Stimulated activated CD4-positive, alpha-beta T cell treated with anti-CD3 and anti-CD28 coated beads, TNF-alpha, amount 100 ng/mL, for 4 hours (primary cell): ENCODE measurements at places on chromosomes 1 and 21.

GRCh38 chr1:212587888-212588510, 20.6 kb upstream of the ATF3 start:
- no peak for DNase-seq

- DNase-seq, result no peak
Measured at GRCh38 chr1:48217856-48218255, 4.7 kb upstream of the SLC5A9 start.

- no peak for DNase-seq
Measured at GRCh38 chr1:236114076-236114747, 28.1 kb upstream of the GPR137B start.

DNA sequence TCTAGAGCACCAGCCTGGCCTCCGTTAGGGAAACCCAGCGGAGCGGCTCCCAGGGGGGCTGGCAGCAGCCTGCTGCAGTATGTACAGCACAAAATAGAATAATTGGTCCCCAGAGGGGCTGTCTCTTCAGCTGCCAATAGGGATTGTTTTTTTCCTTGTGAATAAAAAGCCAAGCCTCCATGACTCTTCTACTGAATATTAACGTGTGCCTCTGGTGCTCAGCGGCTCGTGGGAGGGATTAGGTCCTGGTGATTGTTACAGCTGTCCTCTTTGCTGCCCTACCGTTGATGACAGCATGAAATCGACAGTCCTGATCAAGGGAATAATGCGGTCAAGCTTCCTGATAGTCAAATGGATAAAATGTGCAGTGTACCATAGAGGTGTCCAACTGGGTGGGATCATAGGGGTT, 190.7 kb upstream of the RUNX1 start:
- DNase-seq, result no peak

DNA sequence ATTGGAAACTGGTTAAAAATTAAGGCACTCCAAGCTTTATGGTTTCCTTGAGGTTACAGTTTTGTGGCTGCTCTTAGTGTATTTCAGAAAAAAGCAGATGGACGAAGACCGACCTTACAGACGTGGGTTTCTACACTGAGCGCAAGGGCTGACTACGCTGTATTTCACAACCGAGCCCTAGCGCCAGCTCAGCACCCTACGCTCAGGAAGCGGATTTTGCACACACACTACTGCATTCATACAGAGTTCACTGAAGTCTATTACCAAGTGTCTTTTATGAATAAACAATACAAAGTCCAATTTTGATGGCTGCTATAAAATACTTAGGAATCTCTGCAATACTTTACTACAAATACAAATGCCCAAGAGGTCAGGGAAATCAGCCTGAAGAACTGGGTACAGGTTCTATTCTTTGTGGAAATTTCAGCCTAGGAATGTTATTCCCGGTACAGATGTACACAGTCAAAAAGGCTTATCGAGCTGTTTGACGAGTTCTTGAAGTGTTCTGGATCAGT, 23.8 kb downstream of the PTTG1IP start:
- no peak for DNase-seq

DNA sequence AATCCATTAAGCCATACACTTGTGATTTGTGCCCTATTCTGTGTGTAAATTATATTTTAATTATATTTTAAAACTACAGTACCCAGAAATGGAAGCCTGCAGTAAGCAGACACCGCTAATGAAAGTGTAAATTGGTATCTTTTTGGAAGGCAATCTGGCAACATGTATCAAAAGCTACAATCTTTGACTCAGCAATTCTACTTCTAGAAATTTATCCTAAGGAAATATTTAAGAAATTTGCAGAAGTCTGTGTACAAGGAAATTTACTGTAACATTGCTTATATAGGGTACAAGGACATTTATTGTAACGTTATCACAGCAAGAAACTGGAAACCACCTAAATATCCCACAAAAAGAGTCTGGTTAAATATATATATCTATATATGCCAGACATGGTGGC, 14.6 kb upstream of the ZMYM4 start:
- DNase-seq, result no peak

DNA sequence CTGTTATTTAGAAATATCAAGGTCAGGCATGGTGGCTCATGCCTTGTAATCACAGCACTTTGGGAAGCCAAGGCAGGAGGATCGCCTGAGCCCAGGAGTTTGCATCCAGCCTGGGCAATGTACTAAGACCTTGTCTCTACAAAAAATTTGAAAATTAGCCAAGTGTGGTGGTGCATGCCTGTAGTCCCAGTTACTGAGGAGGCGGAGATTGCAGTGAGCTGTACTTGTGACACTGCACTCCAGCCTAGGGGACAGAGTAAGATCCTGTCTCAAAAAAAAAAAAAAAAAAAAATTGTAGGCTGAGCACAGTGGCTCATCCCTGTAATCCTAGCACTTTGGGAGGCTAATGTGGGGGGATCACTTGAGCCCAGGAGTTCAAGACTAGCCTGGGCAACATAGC, 45.3 kb downstream of the PIK3CD start:
- DNase-seq, result no peak

DNA sequence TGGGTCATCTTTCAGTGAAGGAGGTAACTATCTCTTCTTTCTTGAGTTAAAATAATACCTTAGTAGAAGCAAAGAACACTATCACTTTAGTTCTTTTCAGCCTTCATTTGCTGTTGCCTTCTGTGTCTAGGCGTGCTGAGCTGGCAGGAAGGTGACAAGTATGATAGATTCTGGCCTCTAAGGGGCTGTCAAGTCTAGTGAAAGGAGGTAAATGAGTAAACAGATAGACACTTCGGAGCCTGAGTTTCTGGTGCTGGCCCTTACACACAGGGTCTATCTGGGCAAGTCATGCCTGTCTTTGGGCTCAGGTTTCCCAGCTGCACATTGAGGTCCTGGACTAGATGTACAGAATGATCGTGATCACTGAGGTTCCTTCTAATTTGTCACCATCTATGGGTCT, 89.3 kb downstream of the ROR1 start:
- DNase-seq, result no peak

GRCh38 chr1:62045574-62045973, 149.1 kb upstream of the L1TD1 start:
- DNase-seq, result no peak

DNA sequence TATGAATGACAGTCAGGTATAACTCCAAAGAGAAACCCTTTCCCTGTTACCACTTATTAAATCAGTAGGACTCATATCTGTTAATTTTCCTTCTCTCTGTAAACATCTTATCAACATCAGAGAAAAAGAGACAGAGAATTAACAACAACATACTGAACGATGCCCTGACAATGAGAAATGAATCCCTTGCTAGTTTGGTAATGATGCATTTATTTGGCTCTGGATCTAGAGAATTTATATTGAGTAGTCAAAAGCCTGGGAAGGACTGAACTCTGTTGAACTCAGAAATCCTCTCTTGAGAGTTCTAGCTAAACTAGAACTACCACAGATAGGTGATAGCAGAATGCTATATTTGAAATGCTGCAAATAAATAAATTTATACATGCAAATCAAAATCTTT, 325.6 kb downstream of the DISC1 start:
- DNase-seq, result no peak
